ENCODE measurements at places on chromosomes 3 and 15.

DNA sequence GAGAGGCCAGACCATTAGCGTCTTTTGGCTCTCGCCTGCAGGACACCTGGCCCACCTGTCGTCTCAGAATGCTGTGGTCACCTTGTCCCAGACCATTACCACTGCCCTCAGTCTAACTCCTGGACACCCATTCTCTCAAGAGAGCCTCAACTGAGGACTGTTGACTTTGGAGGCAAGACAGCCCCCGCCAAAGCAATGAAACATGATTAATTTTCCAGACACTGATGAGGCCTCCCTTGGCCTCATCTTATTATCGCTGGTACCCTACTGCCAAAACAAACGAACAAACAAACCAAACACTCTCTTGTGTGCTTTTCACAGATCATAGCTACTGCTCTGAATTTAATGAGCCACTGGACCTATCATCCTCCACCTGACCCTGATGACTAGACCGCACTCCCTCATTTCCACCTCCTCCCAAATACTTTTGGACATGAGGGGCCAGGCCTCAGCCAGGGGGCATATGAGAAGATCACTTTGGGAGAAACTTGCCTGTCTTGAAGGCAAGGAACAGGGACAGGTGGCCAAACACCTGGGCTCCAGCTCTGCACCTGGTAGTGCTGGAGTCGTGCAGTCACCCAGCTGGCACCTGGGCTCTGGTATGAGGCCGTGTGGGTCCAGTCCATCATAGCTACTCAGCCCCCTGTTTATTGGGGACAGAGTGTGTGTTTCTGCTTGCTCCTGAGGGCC, 27.6 kb downstream of the ALS2CL start:
- no peak for DNase-seq

GRCh38 chr3:188396251-188396650, 242.3 kb downstream of the LPP start:
- no peak for DNase-seq

DNA sequence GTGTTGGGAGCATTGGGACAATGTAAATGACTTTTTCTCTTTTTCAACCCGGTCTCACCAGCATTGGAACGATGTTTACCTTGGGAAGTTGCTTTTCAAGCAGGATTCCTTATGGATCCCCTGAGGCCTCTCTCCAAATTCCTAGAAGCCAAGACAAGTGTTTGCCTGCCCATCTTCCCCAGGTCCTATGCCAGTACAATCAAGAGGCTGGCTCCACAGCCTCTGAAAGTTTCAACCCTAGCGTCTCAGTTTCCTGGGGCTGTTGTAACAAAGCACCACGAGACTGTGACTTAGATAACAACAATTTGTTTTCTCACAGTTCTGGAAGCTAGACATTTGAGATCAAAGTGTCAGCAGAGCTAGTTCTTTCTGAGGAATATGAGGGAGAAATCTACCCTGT, 347.2 kb upstream of the UMPS start:
- DNase-seq = no peak

DNA sequence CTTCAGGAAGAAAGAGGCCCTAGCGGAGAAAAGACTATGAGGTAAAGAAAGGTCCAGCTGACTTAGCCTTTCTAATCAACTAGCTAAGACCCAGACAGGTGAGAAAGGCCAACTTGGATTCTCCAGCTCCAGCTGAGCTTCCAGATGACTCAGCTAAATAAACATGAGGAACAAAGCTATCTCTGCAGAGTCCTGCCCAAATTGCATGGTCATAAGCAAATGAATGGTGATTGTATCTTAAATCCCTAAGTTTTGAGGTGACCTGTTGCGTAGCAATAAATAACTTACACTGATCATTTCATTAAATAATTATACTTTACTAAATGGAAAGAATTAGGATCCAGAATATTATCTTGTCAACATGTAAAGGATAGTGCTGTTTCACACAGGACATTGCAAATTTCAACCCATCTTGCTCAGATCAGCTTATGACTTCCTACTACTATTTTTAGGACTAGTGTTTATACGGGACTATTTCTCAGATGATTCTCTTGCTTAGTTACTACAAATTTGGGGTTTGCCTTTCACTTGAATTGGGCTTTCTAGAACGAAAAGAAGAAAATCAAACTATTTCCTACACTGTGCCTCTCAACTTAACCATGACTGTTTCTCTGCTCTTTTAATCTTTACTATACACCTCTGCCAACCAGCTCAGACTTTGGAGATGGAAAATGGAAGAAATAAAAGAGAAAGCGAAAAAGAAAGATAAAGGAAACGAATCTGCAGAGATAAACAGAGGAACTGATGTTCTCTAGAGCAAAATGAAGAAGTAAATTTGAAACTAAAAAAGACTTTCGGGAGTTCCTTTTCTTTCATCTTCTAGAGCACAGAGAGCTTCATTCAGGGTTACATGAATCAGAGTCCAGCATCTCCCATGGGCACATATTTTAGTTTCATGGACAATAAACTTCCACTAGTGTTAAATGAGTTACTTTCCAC, 6.6 kb upstream of the ADGRG7 start:
- DNase-seq = peak; percentile 6

DNA sequence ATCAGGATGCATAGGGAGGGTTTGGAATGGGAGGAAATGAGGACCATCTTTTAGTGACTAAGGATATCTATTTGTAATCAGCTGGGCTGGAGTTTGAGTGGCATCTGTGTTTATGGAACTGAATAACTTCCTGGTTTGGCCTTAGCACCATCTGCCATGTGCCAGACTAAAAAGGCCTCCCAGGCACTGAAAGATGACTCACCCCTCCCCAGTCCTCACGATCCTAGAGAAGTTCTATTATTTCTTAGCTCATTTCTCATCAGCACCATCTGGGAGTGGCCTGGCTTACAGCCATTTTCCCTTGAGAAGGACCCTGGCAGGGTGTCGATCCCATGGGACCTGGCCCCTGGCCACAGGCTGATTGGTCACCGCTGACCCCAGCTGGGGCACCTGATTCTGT, 23.9 kb upstream of the CTXND1 start:
- DNase-seq = no peak

DNA sequence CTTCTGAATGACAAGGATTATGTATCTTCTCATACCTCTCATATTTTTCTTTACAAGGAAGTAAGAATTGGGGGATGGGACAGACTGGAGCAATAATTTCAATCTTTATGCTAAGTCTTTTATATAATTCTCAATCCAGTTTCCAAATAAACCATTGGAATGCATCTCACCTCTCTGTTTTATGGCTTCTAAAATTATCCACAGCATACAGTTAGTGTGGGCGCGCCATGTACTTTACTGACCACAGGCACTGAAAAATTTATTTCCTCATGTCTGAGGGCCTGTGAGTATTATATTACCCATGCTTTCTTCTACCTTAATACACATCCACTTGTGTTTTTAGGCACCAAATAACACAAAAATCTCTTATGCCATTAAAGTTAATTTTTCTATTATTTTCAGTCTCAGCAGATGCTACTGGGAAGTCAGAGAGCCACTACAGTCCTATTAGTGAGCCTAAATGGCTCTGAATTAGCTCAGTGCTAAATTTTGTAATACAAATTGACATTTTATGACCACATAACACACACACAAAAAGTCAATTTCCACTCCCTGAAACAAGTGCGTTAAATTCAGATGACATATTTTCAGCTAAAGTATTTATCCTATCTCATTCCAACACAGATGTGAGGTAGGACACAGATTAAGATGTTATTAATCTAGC, 39.3 kb downstream of the SLITRK3 start:
- DNase-seq = no peak

- no peak for DNase-seq
These were observed 14.9 kb downstream of the CCDC32 start for GRCh38 chr15:40549894-40550293.

- no peak for DNase-seq
These were observed 159.4 kb upstream of the UBE2E1 start for GRCh38 chr3:23646184-23646920.

GRCh38 chr3:127775398-127776109, 46.8 kb downstream of the MGLL start:
- DNase-seq = no peak

- no peak for DNase-seq
These were observed 42.0 kb downstream of the THBS1 start for GRCh38 chr15:39622660-39623516.

GRCh38 chr3:171256445-171257250, 203.6 kb downstream of the TNIK start:
- no peak for DNase-seq

- DNase-seq = peak; percentile 9
These were observed 3.5 kb upstream of the CPNE4 start for GRCh38 chr3:132038198-132038825.

DNA sequence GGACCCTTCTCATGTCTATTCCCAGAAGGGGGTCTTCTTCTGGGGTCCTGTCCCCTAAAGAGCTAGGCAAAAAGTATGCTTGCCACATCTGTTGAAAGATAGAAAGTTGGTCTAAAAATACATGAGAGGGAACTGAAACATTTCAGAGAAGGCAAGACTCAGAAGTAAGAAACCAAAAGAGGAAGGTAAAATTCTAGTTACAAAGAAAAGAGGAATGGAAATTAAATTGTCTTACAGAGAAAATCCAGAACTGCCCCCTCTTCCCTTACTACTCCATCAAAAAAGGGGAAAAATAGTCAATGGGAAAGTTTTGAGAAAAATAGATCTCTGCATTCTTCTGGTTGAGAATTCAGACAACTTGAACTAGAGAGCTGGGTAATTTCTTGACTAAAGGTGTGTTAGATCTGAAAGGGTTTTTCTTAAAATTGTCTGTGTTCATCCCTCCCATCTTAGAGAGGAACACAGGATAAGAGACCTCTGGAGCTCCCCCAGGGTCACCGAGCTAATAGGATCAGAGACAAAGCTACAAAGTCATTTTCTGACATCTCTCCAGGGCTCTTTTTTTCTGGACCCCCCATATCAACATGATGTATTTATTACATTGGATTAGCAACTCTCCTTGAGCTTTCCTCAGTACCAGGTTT, 32.3 kb upstream of the CCR2 start:
- DNase-seq = no peak

DNA sequence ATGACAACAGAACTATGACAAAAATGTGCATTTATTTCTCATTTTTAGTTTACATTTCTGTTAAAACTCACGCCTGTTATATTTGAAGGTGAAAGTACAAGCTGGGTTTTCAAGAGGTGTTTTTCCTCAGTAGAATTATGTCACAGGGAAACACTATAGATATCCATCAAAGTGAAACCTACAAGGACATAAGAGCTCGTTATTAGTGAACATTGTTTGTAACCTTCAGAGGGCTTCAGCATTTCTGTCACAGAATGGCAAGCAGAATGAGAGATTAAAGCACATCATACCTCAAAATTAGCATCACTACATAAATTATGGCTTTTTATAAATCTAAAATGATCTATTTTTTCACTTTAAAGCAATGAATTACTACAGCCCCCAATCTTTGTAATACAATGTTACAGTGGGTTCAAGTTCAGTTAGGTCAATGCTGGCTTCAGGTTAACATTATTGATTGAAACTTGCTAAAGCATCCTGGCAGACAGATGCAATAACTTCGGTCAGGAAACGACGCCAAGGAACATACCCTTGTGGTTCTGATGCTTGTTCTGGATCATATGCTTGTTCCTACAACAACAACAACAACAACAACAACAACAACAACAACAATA, 405.6 kb downstream of the CADM2 start:
- DNase-seq = no peak

DNA sequence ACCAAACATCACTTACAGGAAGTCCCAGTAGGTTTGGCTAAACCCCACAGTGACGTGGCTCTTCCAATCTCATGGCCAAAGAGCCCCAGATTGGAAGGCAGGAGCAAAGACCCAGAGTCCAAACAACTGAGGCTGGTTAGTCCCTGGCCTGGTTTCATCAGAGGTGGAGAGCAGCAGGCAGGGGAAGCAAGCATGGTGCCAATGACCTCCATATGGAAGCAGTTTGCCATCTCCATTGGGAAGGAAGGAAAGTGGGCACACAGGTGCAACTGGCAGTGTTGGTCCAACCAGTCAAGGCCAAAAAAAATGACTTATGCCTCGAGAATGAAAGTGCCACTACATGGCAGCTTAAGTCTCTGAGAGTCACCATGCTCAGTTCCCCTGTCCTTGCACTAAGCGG, 175.9 kb downstream of the NTRK3 start:
- DNase-seq = no peak

GRCh38 chr3:169054471-169054870, 609.0 kb downstream of the MECOM start:
- no peak for DNase-seq

- DNase-seq = no peak
These were observed 53.6 kb downstream of the LMCD1 start for GRCh38 chr3:8555113-8555661.

GRCh38 chr3:158519776-158520175, 51.2 kb upstream of the MLF1 start:
- no peak for DNase-seq

GRCh38 chr3:84666468-84666867, 292.3 kb upstream of the CADM2 start:
- DNase-seq = no peak

GRCh38 chr3:31704591-31705179, 172.0 kb downstream of the STT3B start:
- peak; percentile 54 for DNase-seq

DNA sequence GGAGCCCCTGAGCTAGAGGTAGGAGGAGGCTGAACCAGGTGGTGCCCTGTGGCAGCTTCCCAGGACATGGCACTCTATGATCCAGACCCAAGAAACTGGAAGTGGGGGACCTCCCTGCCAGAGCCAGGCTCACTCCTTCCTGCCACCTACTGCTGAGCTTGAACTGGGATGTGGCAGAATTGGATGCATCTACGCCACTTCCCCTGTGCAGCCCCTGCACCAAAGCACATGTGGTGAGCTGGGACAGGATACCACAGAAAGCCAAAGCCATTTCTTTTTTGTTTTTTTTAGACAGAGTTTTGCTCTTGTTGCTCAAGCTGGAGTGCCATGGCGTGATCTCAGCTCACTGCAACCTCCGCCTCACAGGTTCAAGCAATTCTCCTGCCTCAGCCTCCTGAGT, 518.0 kb upstream of the PPP2R3A start:
- no peak for DNase-seq

- DNase-seq = no peak
These were observed 382.1 kb upstream of the TBL1XR1 start for GRCh38 chr3:177579419-177579818.

DNA sequence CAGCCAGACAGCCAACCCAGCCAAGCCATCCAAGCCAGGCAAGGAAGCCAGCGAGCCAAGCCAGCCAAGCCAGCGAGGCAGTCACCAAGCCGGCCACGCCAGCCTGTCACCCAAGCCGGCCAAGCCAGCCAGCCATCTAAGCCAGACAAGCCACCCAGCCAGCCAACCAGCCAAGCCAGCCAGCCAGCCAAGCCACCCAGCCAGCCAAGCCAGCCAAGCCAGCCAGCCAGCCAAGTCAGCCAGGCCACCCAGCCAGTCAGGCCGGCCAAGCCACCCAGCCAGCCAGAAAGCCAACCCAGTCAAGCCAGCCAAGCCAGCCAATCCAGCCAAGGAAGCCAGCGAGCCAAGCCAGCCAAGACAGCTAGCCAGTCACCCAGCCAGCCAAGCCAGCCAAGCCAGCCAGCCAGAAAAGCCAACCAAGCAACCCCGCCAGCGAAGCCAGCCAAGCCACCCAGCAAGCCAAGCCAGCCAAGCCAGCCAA, 201.2 kb downstream of the GOLGA6L6 start:
- DNase-seq = no peak
